Stimulated activated CD4-positive, alpha-beta T cell treated with anti-CD3 and anti-CD28 coated beads, Interleukin-15, amount 100 ng/mL, for 24 hours (primary cell): ENCODE measurements at places on chromosomes 6 and 20.

GRCh38 chr20:1995531-1996310 lies 1.9 kb upstream of the PDYN start:
- DNase-seq: no peak

DNA sequence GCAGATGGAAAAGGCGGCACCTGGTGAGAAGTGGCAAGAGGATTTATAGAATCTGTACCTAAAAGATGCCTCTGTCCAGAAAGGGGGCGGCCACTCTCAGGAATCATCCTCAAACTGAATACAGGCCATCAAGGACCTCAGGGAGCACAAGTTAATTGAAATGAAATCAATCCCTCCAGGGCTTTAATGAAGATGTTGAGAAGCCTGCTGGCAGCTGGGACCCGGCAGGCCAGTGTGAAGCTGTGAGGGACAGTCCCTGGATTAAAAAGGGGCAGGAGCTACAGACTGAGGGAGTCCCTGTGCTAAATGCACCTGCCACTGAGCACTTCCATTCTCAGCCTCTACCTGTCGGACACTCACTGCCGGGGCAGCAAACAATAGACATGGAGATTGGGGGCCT lies 107.7 kb upstream of the GGTLC1 start:
- DNase-seq: no peak

GRCh38 chr6:19895866-19896692 lies 58.9 kb downstream of the ID4 start:
- no peak for DNase-seq

DNA sequence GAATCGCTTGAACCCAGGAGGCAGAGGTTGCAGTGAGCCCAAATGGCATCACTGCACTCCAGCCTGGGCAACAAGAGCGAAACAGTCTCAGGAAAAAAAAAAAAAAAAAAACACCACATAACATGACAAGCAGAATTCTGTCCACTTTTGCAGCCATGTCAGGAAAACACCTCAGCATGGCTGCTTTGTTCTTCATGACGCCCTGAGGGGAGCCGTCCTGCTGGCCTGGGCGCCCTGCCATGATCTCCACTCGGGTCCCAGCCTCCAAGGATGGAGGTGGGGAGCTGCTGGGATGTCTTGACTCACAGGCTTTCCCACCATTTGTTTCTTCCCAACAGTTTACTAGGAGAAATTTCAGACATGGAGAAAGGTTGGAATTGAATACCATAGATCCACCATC lies 42.2 kb downstream of the SNX9 start:
- no peak for DNase-seq

DNA sequence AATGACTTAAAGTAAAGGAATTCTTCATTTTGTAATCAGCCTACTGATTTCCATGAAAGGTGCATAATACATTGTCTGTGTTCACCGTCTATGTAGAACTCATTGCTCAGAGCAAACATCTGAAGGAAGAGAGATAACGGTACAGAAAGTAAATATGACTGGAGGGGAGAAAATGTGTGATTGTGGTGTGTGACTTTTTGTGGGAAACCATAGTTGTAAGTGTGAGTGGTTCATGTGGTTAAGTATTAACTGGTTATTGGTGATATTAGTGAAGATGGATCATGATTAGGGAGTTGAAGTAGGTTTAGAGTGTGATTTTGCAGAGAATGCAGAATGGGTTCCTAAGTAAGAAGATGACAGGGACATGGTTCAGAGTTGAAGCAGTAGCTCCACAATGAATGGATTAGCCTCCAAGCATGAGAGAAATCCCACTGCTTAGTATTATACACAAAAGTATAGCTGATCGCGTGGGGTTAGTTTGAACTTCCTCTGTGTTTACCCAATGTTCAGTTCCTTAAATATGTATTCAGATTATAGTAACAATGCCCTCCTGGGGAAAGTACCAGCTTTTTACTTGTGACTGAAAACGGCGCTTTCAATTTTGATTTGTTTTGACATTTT lies 368.9 kb downstream of the UTRN start:
- DNase-seq: no peak

DNA sequence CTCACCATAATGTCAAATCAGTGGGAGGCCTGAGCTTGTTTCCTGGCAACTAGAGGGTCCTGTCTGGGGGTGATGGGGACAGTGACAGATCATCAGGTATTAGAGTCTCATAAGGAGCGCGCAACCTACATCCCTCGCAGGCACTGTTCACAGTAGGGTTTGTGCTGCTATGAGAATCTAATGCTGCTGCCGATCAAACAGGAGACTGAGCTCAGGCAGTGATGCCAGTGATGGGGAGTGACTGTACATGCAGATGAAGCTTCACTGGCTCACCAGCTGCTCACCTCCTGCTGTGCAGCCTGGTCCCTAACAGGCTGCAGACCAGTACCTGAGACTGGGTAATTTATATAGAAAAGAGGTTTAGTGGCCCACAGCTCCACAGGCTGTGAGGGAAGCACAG lies 147.3 kb downstream of the TTLL2 start:
- no peak for DNase-seq

GRCh38 chr6:130381459-130382380 lies 15.9 kb downstream of the TMEM200A start:
- DNase-seq: peak; percentile 8

DNA sequence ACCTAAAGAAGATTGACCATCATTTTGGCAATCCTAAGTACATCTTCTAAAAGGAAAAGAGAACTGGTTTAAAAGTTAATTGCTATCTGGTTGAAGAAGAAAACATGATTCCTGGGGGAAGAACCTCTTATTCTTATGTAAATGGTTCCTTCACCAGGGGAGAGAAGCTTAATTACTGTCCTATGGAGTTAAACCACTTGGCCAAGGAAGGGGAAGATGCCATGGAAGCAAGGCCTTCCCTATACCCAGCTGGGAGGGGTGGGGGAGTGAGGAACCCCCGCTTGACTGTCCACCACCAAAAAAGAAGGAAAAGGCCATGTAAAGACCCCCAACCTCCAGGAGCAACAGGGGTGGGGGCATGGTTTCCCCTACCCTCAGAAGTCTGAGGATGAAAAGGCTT lies 962.1 kb downstream of the GRIK2 start:
- DNase-seq: no peak

DNA sequence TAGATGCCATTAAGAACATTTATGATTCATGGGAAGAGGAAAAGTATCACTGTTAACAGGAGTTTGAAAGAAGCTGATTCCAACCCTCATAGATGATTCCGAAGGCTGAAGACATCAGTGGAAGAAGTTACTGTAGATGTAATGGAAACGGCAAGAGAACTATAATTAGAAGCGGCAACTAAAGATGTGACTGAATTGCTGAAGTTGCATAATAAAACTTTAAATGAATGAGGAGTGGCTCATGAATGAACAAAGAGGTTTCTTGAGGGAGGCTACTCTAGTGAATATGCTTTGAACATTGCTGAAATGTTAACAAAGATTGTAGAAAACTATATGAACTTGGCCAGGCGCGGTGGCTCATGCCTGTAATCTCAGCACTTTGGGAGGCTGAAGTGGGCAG lies 84.1 kb downstream of the PHIP start:
- no peak for DNase-seq

GRCh38 chr6:52551483-52552277 lies 25.2 kb downstream of the TRAM2 start:
- no peak for DNase-seq

DNA sequence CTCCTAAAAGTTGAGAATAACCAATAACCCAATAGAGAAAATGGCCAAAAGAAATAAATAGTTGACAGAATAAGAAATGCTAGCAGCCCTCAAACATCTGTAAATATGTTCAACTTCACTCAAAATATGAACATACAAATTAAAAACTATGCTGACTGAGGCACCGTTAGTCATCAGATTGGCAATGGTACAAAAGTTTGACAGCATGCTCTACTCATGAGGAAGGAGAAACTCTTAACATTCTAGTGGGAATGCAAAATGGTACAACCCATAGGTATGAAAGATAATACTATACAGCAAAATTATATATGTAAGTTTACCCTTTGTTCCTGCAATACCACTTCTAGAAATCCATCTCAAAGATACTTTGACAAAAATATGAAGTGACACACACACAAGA lies 1.6 kb upstream of the ZSCAN12 start:
- DNase-seq: no peak

DNA sequence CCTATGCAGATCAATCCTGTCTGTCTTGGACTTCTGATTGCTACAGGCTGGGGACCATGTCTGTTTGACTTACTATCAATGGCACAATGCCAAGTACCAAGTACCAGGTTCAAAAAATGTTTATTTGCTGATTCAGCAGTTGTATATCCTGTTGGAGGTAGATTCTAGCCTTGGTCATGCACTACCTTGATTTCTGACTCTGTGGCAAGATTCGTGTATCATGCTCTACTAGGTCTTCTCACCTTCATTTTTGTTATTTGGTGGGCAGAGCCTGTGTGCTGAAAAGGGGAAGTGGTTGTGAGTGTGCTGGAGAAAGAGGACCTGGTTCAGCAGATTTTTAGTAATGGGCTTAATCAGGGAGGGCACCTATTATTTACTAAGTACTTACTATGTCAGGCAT lies 192.4 kb upstream of the MYLIP start:
- no peak for DNase-seq

GRCh38 chr6:132651062-132651461 lies 7.9 kb downstream of the TAAR1 start:
- no peak for DNase-seq

- DNase-seq: no peak
These were observed 59.1 kb upstream of the PRDM1 start for GRCh38 chr6:106026748-106027715.

DNA sequence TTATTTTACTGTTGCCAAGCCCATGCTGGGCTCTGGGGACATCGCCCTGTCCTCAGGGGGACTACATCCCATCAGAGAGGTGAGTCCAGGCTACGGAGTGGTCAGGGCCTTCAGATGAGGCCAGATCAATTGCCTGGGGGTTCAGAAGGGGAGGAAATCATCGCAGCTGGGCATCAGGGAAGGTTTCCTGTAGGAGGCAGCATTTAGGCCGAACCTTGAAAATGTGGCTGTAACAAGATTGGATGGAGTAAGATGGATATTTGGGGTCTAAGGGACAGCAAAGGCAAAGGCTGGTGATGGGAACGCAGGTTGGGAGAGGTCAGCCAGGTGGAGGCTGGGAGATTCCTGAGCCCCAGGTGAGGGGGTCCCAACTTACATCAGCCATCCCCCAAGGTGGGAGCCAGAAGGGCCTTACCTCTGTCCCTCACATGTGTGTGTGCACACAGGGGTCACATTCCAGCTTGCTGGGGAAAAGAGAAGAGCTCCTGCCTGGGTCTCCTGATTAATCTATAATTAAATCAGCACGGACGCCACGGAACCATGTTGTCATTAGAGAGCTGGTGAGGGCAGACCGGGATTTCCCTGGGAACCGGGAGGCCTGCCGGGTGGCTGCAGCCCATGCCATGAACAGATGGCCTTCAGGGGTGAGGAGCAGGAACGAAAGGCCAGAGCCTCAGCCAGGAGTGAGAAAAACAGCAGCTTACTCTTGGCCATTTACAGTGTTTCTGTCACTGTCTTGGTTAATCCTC lies 30.5 kb upstream of the DLGAP4 start:
- DNase-seq: no peak

GRCh38 chr20:12614764-12615163 lies 394.0 kb upstream of the SPTLC3 start:
- no peak for DNase-seq

- no peak for DNase-seq
These were observed 28.2 kb downstream of the PDRG1 start for GRCh38 chr20:31923388-31924331.

GRCh38 chr20:57601211-57601570 lies 19.0 kb downstream of the ZBP1 start:
- no peak for DNase-seq

- DNase-seq: no peak
These were observed 13.6 kb downstream of the BAK1 start for GRCh38 chr6:33566182-33567084.

DNA sequence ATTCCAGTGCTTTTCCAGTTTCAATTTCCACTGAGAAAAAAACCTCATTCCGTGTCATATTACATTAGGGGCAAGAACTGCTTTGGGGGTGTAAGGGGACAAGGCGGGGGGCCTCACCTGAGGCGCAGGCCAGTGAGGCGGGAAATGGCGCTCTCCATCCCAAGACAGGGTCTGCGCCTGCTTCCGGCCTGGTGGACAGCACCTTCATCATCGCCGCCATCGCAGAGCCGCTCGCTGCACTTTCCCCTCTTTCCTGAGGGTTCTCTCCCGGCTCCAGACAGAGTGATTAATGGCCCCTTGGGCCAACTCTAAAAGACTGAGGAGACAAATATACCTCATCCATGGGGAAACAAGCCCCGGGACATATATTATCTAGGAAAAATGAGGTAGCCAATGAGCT lies 270.0 kb upstream of the SOX4 start:
- DNase-seq: no peak

DNA sequence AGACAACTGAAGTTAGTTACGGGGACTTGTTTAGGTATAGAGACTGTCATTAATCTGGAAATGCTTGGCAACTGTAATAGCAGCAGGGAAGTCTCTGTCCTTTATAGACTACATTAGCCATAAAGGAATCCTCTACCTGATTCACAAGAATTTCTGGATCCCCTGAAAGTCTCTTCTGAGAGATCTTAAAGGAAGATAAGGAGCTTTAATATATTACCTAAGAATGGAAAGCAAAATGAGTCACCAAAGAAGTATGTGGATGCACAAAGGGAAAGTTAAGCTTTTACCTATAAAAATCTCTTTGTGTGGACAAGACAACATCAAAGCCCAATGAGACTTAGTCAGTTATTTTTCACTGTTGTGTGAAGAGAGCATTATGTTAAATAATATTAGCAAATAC lies 92.2 kb upstream of the RSPO3 start:
- DNase-seq: no peak

- peak; percentile 60 for DNase-seq
These were observed 120.5 kb downstream of the MAP3K7 start for GRCh38 chr6:90466154-90466940.

DNA sequence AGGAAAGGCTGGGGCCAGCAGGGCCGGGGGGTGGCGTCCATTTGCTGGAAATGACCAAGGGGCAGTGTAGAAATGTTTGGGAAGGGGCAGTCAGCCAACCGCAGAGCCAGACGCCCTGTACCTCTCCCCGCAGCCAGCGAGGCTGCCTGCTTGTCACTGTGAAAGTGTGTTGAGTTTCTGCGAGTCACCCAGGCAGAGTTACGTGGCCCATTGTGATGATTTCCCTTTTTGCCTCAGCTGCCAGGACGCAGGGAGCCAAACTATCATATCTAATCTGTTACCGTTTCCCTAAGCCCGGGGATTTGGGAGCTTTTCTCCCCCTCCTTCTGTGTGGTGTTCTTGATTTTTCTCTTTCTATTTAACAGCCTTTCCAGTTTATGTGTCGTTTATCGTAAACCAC lies 67.9 kb upstream of the STX16 start:
- no peak for DNase-seq

DNA sequence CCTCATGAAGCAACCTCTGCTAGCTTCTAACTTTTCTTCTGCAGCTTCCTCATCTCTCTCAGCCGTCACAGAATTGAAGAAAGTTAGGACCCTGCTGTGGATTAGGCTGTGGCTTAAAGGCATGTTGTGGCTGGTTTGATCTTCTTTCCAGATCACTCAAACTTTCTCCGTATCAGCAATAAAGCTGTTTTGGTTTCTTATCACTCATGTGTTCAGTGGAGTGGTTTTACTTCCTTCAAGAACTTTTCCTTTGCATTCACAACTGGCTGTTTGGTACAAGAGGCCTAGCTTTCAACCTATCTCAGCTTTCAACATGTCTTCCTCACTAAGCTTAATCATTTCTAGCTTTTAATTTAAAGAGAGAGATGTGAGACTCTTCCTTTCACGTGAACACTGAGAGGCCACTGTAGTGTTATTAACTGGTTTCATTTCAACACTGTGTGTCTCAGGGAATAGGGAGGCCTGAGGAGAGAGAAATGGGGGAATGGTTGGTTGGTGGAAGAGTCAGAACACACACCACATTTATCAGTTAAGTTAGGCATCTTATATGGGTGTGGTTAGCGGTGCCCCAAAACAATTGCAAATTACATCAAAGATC lies 17.2 kb downstream of the ZSCAN23 start:
- DNase-seq: no peak
